Colonic mucosa (tissue), 4 donors: ENCODE measurements at places on chromosomes 2 and 18. TPM values are rescaled to one million over a fixed set of nuclear protein-coding genes. Genes with fewer than 3 reads are reported as not detected.

RAD51AP2 gene
- 0.12 TPM for total RNA-seq

DNA sequence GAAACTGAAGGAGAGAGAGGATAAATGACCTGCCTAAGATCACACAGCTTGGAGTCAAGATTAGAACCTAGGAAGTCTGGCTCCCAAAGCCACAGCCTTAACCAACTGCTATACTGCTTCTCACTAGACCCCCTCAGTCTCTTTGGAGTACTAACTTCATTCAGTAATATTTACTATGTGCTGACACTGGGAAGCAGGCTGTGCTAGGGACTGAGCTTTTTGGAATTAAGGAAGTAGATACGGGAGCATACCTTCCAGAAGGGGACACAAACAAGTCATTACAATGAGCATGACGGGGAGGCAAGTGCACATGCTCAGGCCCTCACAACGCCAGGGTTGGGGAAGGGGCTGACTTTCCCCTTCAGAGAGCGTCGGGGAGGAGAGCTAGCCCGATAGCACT, 97.7 kb downstream of the INO80D start:
- DNase-seq = no peak

STPG4 gene
- 0.47 TPM for total RNA-seq

GRCh38 chr2:174561972-174562370, 35.6 kb downstream of the WIPF1 start:
- no peak for DNase-seq

- no peak for DNase-seq
Measured at GRCh38 chr2:194566907-194567660, 1089.9 kb upstream of the SLC39A10 start.

PPM1B gene
- 77.9 TPM for total RNA-seq

SERPINB13 gene
- total RNA-seq = not detected

GRCh38 chr2:193482557-193482956, 1287.8 kb upstream of the TMEFF2 start:
- DNase-seq = no peak

- DNase-seq = no peak
Measured at GRCh38 chr18:47531717-47532116, 280.3 kb upstream of the SKOR2 start.

XDH gene
- total RNA-seq = 18.4 TPM

DNA sequence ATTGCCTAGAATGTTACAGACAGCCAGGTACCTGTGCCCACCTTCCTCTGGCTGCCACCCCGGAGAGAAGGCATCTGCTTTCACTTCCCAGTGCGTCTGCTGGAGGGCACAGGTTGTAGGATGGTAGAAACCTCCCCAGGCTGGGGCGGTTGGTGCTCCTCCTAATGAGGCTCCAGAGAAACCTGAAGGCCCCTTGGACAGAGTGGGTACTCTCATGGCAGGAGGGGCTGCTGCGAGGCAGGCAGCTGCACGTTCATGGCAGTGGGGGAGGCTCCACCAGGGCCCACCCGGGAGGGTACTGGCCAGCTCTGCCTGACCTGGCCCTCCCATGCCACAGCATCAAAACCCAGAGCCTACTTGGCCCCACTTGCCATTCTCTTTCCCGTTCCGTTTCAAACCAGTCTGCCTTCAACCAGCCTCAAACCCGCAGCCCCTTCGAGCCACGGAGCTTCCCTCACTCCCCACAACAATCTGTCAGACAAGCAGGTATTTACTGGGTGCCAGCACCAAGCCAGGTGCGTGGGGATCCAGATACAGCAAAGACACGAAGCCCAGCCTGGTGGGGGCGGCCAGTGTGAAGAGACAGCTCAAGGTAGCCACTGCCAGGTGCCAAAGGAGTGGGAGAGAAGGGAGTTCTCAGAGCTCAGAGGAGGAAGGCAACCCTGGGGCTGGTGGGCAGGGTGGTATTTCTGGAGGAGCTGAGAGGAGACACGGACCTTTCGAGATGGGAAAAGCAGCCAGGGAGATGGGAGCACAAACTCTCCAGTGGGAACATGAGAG, 229.6 kb downstream of the LOXHD1 start:
- no peak for DNase-seq

GRCh38 chr2:95008306-95008705, 17.2 kb upstream of the MAL start:
- DNase-seq = no peak

DNA sequence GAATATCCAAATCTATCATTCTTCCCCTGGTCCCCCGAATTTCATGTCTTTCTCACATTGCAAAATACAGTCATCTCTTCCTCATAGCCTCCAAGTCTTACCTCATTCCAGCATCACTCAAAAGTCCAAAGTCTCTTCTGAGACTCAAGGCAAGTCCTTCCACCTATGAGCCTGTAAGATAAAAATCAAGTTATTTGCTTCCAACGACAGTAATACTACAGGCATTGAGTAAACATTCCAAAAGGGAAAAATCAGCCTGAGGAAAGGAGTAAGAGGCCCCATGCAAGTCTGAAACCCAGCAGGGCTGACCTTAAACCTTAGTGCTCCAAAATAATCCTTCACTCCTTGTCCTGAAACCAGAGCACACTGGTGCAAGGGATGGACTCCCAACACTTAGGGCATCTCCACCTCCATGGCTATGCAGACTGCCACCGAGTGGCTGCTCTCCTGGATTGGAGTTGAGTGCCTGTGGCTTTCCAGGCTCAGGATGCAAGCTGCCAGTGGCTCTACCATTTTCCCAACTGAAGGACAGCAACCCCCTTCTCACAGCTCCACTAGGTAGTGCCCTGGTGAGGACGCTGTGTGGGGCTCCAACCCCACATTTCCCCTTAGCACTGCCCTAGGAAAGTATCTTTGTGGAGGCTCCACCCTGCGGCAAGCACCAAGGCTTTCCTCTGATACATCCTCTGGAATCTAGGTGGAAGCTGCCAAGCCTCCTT, 16.3 kb downstream of the DTNA start:
- no peak for DNase-seq

DNA sequence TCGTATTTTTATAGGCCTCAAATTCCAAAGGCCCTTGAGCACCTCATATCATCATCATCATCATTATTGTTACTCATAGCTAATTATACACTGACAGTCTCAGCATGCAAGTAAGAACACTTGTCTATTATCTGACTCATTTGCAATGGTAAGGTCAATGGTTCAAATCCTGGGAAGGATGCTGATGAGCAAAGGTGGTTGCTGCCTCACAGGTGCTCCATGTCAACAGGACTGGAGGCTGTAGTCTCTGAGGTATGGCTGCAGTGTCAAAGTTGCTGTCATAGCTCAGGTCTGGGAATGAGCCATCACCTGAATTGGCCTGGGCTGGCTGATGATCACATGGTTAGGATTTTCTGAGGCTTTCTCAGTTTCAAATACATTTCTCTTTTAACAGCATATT, 379.3 kb downstream of the BCL11A start:
- no peak for DNase-seq

ANKRD62 gene
- 0.40 TPM for total RNA-seq

DNA sequence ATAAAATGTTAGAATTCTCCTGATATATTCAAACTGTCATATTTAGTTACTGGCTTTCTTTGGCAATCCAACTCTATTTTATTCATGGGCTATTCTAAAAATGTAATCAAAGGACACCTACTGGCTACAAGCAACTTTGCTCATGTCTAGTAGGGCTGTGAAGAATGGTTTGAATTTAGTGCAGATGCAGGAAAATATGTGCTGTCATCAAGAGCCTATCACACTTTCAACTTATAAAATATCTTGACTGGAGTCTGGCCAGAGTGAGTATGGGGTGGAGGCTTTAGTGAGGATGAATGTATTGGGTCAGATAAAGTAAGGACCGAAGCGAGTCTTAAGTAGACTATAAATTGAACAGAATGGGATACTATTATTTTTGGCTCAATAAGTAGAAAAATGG, 343.4 kb upstream of the SPRED2 start:
- DNase-seq = no peak

- DNase-seq = no peak
Measured at GRCh38 chr2:135471106-135471505, 59.9 kb downstream of the ZRANB3 start.

DNA sequence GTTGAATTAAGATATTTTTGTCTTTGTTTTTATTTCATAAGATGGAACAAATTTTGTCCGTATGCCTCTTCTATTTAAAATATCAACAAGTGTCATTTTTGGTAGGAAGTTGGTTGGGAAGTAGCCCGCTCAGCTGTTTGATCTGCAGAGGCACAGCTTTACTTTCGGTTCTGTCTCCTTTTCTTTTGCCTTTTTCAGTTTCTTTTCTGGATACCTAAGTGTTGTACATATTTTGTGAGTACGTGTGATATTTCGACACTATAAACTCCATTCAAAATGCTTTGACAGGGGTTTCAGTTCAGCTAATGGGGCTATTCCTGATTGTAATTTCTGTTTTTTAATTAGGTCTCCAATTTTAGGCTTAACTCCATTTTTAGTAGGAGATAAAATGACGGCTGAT, 1785.0 kb upstream of the LRRTM1 start:
- DNase-seq = no peak

C2orf92 gene
- total RNA-seq = 4.6 TPM

SMPD4 gene
- 32.4 TPM for total RNA-seq

DNA sequence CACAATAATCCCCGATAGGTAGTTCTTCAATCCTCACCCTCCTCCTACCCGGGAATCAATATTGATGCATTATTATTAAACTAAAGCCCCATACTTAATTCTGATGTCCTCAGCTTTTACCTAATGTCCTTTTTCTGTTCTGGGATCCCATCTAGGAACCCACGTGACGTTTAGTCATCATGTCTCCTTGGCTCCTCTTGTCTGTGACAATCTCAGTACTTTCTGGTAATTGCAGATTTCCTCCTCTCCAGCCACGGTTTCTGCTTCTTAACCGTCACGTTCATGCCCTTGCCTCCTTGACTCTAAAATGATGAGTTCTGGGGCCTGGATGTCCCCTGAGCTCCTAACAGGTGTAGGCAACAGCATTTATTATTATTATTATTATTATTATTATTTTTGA, 2.9 kb upstream of the DGKD start:
- no peak for DNase-seq

AGXT gene
- 1.9 TPM for total RNA-seq

GRCh38 chr18:42773870-42774269, 341.6 kb downstream of the RIT2 start:
- no peak for DNase-seq

- no peak for DNase-seq
Measured at GRCh38 chr2:237309416-237309815, 104.5 kb downstream of the COL6A3 start.

DNA sequence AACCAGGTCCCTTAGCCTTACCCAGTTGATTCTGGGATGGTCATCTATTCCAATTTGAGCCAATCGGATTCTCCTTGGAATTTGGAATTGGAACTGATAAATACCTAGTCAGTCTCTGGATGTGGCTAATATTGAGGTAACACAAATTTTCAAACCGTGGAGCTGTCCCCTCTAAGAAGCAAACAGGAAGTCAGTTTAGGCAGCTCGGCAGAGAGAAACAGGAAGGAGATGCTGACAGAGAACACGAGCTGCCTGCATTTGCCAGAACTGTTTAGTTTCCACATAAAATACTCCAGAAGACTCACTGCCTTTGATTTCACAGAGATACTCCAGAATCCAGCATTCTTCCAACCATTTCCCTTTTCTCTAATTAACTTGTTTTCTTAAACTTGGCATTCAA, 1024.9 kb downstream of the BCL11A start:
- no peak for DNase-seq

DNA sequence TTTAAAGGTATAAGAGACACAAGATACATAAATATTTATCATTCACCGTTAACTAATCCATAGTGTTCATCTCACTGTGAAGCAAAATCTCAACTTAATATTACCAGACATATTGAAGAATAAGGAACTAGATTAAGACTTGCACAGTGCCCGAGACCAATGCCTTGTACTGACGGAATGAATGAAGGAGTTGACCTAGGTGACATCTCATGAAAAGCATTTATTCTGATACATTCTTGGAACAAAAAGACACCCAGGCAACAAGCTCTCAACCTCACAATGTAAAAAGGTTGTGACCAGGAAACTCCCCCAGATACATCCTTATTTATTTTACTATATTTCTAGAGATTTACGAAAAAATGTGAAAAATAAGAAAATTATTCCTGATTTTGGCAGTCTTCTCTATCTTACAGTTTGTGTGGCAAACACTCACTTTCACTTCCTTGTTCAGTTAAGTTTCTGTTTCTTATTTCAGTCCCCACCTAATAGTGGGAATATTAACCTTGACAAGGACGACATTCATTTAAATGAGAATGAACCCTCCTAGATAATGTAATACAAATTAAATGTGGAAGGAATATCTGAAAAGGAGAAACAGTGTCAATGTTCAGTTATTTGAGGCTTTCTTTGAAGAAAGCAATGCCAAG, 28.4 kb downstream of the M1AP start:
- DNase-seq = no peak

THSD7B gene
- 0.05 TPM for total RNA-seq

TDRD15 gene
- not detected for total RNA-seq

SERPINB3 gene
- not detected for total RNA-seq

GRCh38 chr2:99238599-99238998, 16.9 kb downstream of the LYG2 start:
- no peak for DNase-seq
